Stimulated activated CD4-positive, alpha-beta T cell treated with anti-CD3 and anti-CD28 coated beads, Interleukin-1b, Interleukin-23, amount 100 ng/mL, for 1 hour (primary cell): ENCODE measurements at places on chromosomes 16 and 17.

DNA sequence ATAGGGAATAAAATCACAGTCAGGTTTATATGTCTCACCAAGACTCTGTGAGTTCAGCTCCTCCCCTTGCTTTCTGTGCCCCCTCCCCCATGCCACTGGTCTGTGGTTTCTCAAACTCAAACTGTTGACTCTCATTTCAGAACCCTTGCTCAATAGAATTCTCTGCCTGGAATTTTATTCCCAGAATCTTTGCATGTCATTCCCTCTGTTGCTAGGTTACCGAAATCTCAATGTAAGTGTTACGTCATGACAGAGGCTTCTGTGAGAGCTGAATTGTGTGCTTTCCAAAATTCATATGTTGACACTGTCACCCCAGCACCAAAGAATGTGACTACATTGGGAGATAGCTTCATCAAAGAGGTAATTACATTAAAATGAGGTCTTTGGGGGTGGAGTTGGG is 1938.8 kb downstream of the TP53TG3F start:
- no peak for DNase-seq

- no peak for DNase-seq
Measured at GRCh38 chr17:17935321-17936271, 36.6 kb downstream of the TOM1L2 start.

- DNase-seq: no peak
Measured at GRCh38 chr17:39937447-39937846, 9.9 kb downstream of the LRRC3C start.

DNA sequence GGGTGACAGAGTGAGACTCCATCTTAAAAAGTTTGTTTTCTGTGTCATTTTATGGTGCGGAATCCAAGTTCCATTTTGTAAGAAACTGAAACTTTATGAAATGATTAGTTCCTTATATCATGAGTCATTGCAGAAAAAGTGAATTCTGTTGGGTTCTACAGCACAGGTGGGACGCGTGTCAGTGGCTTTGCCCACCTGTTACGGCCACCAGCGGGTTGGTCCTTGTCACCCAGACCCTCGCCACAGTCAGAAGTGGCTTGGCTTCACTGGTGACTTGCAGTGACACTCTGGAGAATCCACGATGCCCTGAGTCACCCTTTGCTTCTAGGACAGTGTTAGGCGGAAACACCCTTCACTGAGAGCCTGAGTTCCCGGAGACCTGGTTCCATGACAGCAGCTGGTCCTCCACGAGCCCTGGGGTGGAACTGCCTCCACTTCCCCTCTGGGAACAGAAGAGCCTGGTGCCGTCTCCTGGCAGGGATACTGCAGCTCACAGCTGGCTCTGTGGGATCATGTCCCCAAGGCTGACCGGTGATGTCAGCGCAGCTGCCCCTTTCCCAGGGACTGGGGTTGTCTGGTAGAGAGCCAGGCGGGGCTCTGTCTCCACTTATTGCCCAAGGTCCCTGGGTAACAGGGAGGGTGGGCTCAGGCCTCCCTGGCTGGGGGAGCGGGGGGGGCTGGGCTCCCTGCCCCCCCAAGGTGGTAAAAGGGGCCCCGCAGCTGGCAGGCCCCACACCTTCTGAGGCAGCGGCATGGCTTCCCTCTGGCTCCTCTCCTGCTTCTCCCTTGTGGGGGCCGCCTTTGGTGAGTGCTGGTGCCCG is at the start of gene CTRB1:
Gene CTRB1 (plus strand): TSS at position 733 of the 821 bp plus-strand sequence. CDS start 20 bp downstream, at position 753.
- DNase-seq: no peak

DNA sequence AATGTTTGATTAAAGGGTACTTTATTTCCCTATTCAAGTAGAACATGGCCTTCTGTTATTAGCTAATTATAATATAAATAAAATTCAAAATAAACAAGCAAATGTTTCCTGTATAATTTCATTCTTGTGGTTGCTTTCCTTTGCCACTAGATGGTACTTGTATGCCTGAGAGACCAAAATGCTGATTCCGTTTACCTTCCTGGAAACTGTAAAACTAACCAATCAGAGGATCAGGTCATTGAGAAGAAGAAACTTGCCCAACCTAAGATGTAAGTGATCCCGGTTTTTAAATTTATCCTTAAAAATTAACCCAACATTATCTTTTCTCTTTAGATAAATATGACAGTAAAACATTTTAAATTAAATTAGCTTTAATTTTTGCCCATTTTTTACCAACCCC is 8.1 kb upstream of the ABCA5 start:
- DNase-seq: no peak

GRCh38 chr16:74605746-74606520 is 981 bp downstream of the GLG1 start:
- DNase-seq: no peak

- no peak for DNase-seq
Measured at GRCh38 chr16:54986409-54986808, 55.7 kb downstream of the IRX5 start.

DNA sequence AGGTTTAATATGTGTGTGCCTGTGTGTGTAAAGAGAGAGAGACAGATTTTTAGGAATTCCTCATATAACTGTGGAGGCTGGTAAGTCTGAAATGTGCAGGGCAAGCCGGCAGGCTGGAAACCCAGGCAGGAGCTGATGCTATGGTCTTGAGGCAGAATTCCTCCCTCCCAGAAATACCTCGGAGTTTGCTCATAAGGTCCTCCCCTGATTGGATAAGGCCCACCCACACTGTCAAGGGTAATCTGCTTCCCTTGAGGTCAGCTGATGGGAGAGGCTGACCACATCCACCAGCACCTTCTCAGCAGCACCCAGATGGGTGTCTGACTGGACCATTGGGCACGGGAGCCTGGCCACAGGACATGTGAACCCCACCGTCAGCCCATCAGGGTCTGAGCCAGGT is 42.4 kb downstream of the C16orf95 start:
- no peak for DNase-seq

DNA sequence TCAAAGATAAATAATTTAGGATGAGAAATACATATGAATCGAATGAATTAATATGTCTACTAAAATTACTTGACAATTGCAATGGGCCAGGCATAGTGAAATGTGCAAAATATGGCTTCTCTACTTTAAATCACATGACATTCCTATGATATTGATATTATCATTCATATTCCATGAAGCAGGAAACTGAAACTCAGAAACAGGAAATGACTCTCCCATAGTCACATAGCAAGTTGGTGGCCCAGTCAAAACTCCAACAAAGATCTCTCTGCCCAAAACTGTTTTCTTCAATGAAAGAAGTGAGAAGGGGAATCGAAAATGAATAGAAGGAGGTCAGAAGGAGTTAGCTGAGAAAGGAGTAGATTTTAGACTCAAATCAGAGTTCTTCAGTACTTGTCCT is 272.2 kb downstream of the CDH8 start:
- no peak for DNase-seq

DNA sequence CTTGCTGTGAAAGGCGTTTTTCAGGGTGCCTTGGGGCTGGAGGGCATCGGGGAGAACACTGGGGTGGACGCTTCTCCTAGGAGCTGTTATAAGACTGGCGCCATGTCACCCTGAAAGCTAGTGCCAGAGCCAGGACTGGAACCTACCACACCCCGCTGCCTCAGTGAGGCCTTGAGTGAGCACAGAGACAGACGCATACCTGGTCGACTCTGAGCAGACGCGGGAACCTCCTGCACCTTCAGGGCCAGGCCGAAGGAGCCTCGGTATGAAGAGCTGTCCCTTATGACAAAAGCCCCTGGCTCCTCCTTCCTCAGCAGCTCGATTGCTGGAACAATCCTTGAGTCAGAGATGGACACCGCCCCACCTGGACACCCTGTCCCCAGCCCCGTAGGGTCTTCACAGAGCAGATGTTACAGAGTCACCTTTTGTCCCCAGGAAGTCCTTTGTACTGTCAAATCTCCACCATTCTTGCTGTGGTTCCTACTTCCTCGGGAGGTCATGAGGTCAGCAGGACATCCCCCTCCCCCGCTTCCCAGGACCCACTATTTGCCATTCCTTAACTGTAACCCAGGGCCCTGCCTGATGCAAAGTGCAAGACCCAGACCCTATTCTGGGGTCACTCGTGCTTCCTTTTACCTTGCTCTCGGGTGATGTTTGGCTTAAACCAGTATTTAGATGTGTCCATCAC is 17.0 kb downstream of the TNS4 start:
- no peak for DNase-seq

GRCh38 chr17:56351675-56352074 is 198.4 kb downstream of the ANKFN1 start:
- DNase-seq: no peak

DNA sequence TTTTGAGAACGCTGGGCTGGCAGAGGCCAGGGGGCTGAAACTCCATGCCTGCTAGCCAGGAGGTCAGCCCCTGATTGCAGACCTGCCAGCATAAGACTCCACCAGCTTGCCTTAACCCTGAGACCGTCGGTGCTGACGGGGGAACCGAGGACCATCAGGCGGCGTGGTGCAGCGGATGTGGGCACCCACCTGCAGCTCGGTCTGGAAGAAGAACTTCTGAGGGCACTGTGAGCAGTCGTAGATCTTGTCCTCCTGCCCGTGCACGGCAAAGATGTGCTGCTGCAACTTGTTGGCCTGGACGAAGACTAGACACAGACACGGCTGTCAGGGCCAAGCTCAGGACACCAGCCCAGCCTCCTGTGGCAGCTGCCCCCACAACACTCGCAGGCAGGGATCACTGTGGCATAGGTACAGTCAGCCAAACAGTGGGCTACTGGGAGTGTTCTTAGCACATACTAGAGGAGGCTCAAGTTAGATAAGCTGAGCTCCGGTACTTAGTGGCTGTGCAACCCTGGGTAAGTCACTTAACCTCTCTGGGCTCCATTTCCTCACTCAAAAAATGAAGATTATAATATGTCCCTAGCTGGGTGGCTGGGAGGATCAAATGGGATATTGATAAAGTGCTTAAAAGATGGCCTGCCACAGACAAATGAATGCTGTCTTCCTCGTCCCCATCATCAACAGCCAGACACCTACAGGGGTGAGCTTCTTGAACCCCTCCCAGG is 150.0 kb downstream of the C16orf78 start:
- no peak for DNase-seq
